ENCODE measurements at places on chromosomes 12 and 14.

DNA sequence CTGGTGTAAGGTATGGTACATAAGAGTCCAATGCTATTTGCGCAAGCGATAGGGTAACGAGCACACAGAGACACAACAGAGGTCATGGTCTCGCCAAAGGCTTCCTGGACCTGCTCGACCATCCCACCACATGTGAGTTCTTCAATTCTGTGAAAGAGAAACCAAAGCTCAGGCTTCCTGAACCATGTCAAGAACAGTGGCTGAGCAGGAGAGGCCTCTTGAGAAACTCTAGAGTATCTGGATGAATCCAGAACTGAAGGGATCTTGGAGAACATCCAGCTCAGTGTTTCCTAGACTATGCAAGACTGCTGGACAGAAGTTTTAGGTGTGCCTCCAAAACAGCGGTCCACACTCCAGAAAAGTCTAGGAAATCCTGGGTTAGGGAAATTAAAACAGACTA lies 114.5 kb downstream of the TRAFD1 start:
- no peak for DNase-seq

DNA sequence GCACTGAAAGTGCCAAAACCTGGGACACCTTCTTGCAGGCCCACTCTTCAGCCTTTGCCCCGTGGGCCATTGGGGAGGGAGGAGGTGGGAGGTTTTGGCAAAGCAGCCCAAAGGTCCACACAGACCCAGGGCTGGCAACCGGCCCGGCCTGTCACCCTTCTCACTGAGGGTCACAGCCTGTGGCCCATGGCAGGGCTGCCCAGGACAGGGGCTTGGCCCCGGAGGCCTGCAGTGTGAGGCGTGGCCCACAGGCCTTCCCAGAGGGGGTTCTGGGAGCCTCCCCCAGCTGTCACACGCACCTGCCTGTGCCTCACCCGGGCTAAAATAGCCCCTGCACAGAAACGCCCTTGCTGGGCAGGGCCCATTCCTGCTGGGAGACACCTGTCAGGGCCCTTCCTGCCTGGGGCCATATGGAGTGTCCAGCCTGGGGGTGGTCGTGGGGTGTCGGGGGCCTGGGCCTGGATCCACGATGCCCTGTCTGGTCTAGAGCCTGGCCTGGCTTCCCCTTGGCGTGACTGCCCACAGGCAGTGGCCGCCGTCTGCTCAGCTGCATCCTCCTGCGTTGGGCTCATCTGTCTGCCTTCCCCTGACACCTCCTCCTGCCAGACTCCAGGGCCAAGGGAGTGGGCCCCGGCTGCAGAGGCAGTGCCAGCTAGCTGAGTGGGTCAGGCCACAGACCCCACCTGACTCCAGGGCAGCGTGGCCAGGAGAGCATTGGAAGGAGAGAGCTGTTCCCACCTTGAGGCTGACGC lies 19.2 kb downstream of the PACS2 start:
- DNase-seq = no peak

DNA sequence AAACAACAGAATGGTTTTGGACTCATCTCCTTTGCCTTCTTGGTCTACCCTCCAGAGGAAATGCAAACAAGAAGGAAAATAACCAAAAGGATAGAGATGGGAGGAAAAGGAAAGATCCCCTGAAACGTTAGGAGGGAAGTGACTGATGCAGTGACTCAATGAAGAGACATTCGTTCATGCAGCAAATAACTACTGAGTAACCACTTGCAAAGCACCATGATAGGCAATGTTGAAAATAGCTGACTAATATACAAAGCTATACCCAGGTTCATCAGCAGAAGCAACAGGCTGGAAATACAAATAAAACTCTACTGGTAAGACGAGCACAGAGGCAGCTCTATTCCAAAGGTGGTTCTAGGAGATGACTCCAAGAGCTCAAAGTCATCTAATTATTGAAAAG lies 41.8 kb downstream of the R3HDM2 start:
- DNase-seq = no peak

- DNase-seq = no peak
These were observed 25.8 kb downstream of the HIP1R start for GRCh38 chr12:122860854-122861586.

DNA sequence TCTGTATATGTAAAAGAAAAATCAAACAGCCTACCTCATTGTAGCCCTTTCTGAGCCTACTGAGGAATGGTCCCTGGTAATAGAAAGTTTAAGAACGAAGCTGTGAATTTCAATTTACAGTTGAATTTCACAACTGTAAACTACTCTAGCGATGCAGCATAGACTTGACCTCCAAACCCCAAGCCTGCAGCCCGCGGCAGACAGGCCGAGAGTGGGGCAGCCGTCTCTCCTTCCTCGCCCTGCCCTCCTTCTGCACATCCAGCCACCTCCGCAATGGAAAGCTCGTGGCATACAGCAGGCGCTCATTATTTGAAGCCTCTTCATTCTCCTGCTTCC lies 15.3 kb downstream of the RNASE2 start:
- DNase-seq = no peak

GRCh38 chr12:70854881-70855568 lies 65.5 kb downstream of the PTPRR start:
- DNase-seq = no peak

DNA sequence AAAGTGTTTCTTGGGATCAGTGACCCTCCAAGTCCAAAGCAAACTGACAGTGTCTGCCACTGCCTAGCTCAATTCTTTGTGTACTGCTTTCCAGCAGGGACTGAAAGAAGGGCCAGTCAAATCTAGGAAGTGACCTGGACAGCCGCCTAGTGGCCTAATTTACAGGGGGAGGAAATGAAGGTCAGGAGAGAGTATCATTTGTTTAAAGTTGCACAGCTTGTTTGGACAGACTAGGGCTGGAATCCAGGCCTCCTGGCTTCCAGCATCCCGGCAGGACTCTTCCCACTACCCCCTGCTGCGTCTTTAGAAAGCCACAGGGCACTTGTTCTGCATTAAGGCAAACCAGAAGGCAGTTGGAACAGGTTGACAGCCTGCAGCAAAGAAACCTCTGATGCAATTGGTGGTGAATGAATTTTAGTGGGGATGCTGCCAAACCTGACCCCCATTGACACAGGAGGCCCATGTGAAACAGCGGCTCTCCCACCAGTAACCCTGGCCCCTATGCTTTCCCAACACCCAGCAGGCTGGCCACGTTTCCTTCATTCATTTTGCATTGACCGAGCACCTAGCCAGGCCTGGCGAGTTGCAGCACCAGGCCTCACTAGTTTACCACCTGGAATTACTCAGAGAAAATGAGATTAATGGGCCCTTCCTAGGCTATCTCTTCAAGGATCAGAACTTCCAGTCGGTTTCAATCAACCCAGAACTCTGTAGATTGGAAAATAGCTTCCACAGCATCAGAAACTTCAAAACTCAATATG lies 28.2 kb downstream of the GALNT16 start:
- DNase-seq = no peak

- peak; percentile 4 for DNase-seq
These were observed 510 bp downstream of the EIF2S1 start for GRCh38 chr14:67360470-67361206.

- peak; percentile 44 for DNase-seq
These were observed 29.9 kb upstream of the AEBP2 start for GRCh38 chr12:19409376-19409775.

- no peak for DNase-seq
These were observed 11.0 kb downstream of the PRPH start for GRCh38 chr12:49305762-49306510.

- no peak for DNase-seq
These were observed 45.4 kb downstream of the JAG2 start for GRCh38 chr14:105123064-105123665.

DNA sequence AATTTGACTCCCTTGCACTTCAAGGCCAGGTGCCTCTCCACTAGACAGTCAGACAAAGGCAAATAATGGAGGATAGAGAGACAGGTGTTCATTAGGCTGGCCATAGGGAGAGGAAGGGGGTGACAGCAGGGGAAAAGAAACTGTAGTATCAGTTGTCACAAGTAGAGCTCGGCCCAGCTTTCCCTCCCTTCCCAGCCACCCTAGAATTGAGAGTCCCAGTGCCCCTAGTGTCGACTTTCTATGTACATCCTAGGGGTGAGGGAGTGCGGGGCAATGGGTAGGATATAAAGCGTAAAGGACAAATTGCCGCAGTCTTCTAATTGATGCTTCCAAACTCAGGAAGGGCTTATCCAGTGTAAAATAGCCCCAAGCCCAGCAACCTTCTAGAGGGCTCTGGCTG lies 39.0 kb downstream of the BAZ2A start:
- peak; percentile 33 for DNase-seq

DNA sequence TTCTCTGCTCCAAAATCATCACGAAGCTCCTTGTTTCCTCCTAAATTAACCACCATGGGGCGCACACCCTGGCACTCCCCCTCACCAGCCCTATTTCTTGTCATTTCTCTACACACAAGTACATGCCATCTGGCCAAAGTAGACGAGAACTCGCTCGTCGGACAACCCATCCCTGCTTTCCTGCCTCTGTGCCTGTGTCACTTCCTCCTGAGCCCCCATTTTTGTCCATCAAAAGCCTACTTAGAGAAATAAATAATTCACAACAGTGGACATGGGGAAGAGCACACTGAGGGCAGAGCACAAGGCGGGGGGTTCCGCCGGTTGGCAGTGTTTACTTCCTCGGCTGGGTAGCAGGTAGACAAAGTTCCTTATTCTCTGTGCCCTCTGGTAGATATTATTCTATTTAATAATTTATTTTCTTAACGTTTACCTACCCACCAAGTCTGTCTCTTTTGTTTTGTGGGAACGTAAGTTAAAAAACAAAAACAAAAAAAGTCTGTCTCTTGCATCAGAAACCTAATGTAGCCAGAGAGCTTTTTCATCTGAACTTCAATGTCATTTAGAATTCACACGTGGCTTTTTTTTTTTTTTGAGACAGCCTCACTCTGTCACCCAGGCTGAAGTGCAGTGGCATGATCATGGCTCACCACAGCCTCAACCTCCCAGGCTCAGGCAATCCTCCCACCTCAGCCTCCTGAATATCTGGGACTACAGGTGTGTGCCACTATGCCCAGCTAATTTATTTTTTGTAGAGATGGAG lies 6.0 kb downstream of the VPS37B start:
- DNase-seq = no peak

DNA sequence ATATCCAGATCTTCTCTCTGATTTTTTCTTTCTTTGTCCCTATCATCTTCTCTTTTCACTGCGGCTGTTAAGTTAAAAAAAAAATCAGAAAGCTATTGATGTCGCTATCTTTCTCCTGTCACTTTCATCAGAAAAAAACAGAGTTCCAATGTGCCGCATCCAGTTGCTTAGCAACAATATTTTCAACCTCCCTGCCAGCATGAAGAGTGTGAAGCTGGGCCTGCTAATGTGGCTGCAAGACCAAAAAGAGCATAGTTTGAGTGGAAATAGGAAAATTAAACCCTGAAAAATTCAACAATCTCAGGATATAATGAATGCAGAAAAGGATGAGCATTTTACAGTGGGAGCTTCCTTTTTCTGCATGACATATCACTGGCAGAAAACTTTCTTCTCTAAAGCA lies 1025.4 kb upstream of the LRFN5 start:
- no peak for DNase-seq

DNA sequence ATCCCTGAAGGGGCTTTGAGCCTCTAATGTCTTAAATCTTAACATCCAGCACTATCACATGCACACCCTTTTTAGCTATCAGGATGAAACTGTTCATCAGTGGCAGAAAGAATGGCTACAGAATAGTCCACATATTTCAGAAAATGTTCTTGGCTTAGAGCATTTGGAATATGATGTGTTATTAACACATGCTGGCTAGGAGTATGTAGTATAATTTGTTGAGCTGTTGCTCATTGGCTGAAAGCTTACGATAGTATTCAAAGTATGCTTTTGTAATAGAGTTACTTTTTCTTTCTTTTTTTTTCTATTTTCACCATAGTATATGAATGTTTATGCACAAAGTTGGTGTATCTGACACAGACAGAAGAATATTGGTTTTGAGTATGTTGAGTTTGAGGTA lies 55.1 kb downstream of the MNAT1 start:
- DNase-seq = no peak

GRCh38 chr12:104752016-104752415 lies 206.1 kb downstream of the SLC41A2 start:
- DNase-seq = no peak

DNA sequence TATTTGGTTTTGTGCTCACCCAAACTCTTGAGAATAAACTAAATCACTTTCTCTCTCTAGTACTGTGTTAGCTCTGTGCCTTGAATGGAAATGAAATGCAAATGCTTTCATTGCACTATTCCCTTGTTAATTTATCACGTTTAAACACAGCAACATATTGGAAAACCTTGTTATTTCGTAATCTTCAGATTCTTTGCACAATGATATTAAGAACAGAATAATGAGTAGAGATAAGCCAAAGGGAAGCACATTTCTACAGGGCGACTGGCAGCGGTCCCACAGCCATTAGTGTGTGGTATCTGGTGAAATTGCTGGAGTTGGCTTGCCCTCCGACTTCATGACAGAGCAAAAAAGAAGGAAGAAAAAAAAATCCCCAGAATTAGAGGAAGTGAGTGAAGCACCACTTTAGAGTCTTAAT lies 166.1 kb upstream of the E2F7 start:
- DNase-seq = peak; percentile 88

GRCh38 chr12:15411842-15412241 lies 89.5 kb downstream of the PTPRO start:
- no peak for DNase-seq

DNA sequence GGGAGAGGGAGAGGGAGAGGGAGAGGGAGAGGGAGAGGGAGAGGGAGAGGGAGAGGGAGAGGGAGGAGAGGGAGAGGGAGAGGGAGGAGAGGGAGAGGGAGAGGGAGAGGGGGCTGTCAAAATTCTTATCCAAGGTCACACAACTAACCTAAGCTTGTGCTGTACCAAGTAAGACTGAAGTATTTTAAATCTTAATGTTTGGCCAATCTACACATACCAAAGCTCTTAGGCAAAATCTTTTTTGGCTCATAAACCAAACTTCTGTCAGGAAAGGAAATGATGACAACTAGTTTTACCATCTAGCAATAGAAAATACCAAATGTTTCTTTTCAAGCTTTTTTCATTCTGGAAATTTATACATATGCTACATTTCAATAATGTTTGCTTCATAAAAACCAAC lies 33.8 kb downstream of the CCDC38 start:
- DNase-seq = no peak

DNA sequence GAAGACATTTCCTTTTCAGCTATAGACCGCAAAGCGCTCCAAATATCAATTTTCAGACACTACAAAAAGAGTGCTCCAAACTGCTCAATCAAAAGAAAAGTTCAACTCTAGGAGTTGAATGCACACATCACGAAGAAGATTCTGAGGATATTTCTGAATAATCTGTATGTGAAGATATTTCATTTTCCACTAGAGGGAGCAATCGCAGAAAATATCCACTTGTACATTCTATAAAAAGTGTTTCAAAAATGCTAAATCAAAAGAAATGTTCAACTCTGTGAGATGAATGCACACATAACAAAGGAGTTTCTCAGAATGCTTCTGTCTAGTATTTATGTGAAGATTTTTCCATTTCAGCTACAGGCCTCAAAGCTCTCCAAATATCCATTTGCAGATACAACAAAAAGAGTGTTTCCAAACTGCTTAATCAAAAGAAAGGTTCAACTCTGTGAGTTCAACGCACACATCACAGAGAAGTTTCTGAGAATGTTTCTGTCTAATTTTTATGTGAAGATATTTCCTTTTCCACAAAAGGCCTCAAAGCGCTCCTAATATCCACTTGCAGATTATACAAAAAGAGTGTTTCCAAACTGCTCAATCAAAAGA lies 643.8 kb upstream of the ALG10B start:
- peak; percentile 1 for DNase-seq

GRCh38 chr14:54591461-54591860 lies 24.5 kb downstream of the SAMD4A start:
- no peak for DNase-seq

- no peak for DNase-seq
These were observed 356 bp downstream of the OR4Q2 start for GRCh38 chr14:20002319-20002718.
